ENCODE measurements at places on chromosomes 7 and 10.

GRCh38 chr10:36048236-36048635 is 406.1 kb upstream of the FZD8 start:
- no peak for DNase-seq

DNA sequence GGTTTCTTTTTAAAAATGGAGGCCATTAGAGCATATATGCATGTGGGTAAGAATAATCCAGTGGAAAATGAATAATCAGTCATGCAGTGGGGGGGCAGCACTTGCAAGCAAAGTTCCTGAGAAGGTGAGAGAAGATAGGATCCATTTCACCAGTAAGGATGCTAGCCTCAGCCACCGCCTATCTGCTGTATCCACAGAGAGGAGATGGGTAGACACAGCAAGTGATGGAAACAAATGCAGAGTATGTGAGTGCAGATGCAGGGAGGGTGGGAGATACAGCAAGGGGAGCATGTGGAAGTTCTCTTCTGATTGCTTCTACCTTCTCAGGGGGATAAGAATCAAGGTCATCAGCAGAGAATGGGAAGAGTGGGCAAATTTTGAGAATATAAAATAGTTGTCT is 171.4 kb upstream of the PDE1C start:
- no peak for DNase-seq

DNA sequence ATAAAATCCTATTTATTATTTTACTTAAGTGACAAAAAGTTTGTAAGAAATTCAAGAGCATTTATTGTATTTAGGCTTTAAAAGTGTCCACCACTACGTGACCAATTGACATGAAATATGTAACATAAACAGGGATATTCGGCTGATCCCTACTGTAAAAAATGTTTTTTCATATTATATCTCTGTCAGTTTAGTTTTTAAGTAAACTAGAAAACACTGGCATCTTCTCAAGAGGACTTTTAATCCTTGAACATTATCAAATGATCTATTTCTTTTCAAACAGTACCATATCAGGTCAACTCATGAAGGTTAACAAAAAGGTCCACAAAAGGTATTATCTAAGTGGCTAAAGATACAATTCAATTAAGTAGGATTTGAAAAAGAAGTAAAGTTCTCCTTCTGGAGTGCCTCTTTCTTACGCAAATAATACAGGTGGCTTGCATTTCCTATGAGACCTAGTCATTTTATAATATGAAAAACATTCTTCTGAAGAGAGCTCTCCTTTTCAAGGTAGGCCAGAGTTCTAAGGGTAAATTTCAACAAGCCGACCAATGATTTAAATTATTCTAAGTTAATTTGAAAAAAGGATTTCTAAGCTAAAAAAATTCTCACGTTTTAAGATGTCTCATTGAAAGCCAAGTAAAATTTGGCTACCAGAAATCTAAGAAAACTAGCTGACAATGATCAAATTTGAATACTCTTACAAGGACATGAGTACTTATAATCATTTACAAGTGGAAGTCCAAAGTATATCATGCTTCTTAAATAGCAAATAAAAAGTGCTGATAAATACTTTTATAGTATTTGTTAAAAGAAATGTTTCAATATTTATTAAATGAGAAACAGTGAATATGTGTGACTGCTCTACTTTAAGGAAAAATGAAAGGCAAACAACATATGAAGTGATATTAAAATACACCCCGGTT is 133.5 kb downstream of the NRBF2 start:
- no peak for DNase-seq

GRCh38 chr7:50953820-50954219 is 171.1 kb upstream of the GRB10 start:
- DNase-seq: peak; percentile 66

DNA sequence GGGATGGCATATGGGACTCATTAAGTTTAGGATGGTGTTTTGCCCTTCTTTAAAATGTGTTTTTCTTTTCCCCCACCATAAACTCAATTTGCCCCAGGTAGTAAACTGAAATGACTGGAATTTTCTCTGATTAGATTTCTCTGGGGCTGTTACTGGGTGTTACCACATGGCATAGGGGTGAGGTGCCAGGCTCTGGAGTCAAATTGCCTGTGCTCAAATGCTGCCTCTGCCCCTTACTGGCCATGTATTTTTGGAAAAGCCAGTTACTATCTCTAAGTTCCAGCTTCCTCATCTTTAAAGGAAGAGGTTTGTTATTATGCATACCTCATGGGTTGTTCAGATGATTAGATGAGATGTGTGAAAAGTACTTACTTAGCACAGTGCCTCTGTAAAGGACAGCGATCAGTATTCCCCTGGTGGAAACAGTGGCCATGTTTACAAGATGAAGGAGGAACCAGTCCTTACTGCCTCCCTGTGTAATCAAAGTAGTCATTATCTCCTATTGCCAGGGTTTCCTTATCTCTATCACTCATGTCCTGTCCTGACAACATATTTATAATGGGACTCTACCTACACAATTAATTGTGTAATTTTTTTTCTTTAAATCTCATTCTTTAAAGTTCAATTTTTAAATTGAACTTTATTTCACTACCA is 352.0 kb downstream of the KCNMA1 start:
- DNase-seq: no peak

- no peak for DNase-seq
These were observed 139.9 kb downstream of the PPP1R9A start for GRCh38 chr7:95047291-95047690.

GRCh38 chr10:59234816-59235429 is 58.5 kb downstream of the PHYHIPL start:
- DNase-seq: peak; percentile 58

DNA sequence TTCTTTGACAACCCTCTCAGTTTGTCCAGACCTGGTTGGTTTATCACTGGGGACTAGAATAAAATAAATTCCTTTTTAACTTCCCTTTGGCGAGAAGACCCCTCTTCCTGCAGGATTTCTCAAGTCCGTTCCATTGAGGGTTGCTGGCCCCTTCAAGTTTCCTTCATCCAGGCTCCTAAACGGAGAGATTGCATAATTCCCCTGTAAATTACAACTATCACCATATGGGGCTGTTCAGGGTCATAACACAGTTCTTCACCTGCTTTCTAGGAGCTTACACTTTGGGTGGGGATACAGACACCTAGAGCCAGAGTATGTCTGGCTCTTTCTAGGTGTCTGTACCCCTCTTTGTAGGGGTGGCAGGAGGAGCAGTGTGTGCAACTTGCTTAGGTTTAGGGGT is 3.3 kb upstream of the COPS6 start:
- DNase-seq: no peak
